ENCODE measurements at places on chromosomes 12 and 14. TPM values are rescaled to one million over a fixed set of nuclear protein-coding genes. Genes with fewer than 3 reads are reported as not detected.

The SOX5 gene
- polyA plus RNA-seq, result 7.1 TPM

The HCAR3 gene
- polyA plus RNA-seq, result 0.30 TPM

The TC2N gene
- polyA plus RNA-seq, result 10.0 TPM

The PNN gene
- 242 TPM for polyA plus RNA-seq

The CNTN1 gene
- polyA plus RNA-seq, result 35.7 TPM

The EML5 gene
- polyA plus RNA-seq, result 2.5 TPM

The SLC11A2 gene
- 71.9 TPM for polyA plus RNA-seq

The P2RX7 gene
- polyA plus RNA-seq, result 1.0 TPM

The TTLL5 gene
- 37.0 TPM for polyA plus RNA-seq

The CLEC7A gene
- 2.8 TPM for polyA plus RNA-seq

The ABHD12B gene
- polyA plus RNA-seq, result 0.47 TPM

The TAS2R19 gene
- polyA plus RNA-seq, result 1.9 TPM

The MAP1LC3B2 gene
- polyA plus RNA-seq, result 10.4 TPM

The PPP4R4 gene
- polyA plus RNA-seq, result 0.32 TPM

The RND1 gene
- polyA plus RNA-seq, result 2.4 TPM

The CAND1 gene
- 247 TPM for polyA plus RNA-seq

The CLEC4D gene
- polyA plus RNA-seq, result 0.43 TPM

The NXPH4 gene
- polyA plus RNA-seq, result 4.2 TPM

The ST8SIA1 gene
- 8.5 TPM for polyA plus RNA-seq

The TSPAN19 gene
- polyA plus RNA-seq, result 0.88 TPM

The PMEL gene
- 3.9 TPM for polyA plus RNA-seq

The AVPR1A gene
- polyA plus RNA-seq, result 5.5 TPM

The OR10A7 gene
- not detected for polyA plus RNA-seq

The RASSF9 gene
- polyA plus RNA-seq, result 16.8 TPM

The CFAP54 gene
- 4.4 TPM for polyA plus RNA-seq

The NUP107 gene
- polyA plus RNA-seq, result 96.6 TPM

The KRT6C gene
- polyA plus RNA-seq, result not detected

The GPHB5 gene
- not detected for polyA plus RNA-seq

The ESRRB gene
- 6.9 TPM for polyA plus RNA-seq

The DHRS2 gene
- 41.7 TPM for polyA plus RNA-seq

The LPAR5 gene
- 0.91 TPM for polyA plus RNA-seq

The MYH6 gene
- polyA plus RNA-seq, result 0.13 TPM

The ATG2B gene
- polyA plus RNA-seq, result 47.8 TPM

The KRT84 gene
- not detected for polyA plus RNA-seq

The MDM2 gene
- polyA plus RNA-seq, result 80.4 TPM

The SERPINA9 gene
- polyA plus RNA-seq, result not detected

The POTEM gene
- not detected for polyA plus RNA-seq

The AQP2 gene
- polyA plus RNA-seq, result 50.4 TPM

All from left kidney (tissue), 8 donors.